T-helper 17 cell (primary cell): ENCODE measurements at places on chromosomes 7 and 10. TPM values are rescaled to one million over a fixed set of nuclear protein-coding genes. Genes with fewer than 3 reads are reported as not detected.

Gene NME8
- not detected for total RNA-seq

Gene PARD3
- total RNA-seq = 8.2 TPM

Gene AKR1C4
- total RNA-seq = not detected

- H3K4me1 ChIP-seq = no peaks in the 10 kb centered on the region
- no peak overlapping the region for H3K4me3 ChIP-seq
- peaks cover 31% of the 10 kb centered on the region for H3K27me3 ChIP-seq
Observed at GRCh38 chr10:77548157-77548556, 89.5 kb downstream of the KCNMA1 start.

Gene INHBA
- 0.12 TPM for total RNA-seq

- H3K27me3 ChIP-seq = peaks cover 25% of the 10 kb centered on the region
- no peak overlapping the region for H3K27ac ChIP-seq
- no peaks in the 10 kb centered on the region for H3K4me1 ChIP-seq
- H3K36me3 ChIP-seq = no peaks in the 10 kb centered on the region
- no peak for DNase-seq
Observed at GRCh38 chr10:80741278-80741677, 203.6 kb downstream of the SH2D4B start.

DNA sequence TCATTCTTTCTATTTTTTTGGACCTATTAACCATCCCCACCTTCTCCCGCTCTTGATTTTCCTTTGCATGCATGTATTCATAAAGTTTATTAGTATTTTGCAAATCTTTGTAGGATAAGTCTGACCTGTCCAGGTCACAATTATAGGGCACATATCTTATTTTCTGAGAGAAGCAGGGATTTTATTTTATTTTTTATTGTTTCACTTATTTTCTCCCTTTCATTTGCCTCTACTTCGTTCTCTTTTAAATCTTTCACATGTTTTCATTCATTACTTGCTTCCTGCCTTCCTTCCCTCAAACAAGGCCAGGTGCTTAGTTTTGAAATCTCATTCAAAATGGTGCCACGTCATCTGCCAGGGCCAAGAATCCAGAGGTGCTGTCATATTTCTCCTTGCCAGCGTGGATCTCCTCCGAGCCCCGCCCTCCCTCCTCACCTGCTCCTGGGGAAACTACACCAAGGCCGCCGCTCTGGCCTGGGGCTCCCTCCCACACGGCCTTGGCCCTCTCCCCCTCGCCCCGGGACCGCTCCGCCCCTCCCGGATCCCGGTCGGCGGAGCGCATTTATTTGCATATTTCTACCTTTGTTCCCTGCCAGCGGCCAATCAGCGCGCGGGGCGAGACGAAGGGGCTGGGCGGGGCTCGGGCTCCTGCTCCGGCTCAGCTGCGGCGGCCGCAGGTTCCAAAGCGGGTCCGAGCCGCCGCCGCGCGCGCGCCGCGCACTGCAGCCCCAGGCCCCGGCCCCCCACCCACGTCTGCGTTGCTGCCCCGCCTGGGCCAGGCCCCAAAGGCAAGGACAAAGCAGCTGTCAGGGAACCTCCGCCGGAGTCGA lies at the start of gene TSPAN13:
TSS of gene TSPAN13 (plus strand) at position 654 of the 830 bp plus-strand sequence. CDS start 213 bp downstream, outside the sequence.
- DNase-seq = peak; percentile 19
- no peaks in the 10 kb centered on the region for H3K36me3 ChIP-seq
- H3K27me3 ChIP-seq = peaks cover 41% of the 10 kb centered on the region
- H3K27ac ChIP-seq = no peak within 1 kb of the TSS
- H3K4me1 ChIP-seq = peaks cover 11% of the 10 kb centered on the region

Gene ARMH3
- total RNA-seq = 25.6 TPM
